Activated gamma-delta T cell treated with Interleukin-2 at 50 U/mL for 16 hours (primary cell): ENCODE measurements at places on chromosomes 6 and 20.
A peak's percentile ranks its signal among the peaks of the same experiment; 100 is the strongest.

GRCh38 chr20:49624317-49624716 is 56.4 kb upstream of the PTGIS start:
- no peak for DNase-seq

DNA sequence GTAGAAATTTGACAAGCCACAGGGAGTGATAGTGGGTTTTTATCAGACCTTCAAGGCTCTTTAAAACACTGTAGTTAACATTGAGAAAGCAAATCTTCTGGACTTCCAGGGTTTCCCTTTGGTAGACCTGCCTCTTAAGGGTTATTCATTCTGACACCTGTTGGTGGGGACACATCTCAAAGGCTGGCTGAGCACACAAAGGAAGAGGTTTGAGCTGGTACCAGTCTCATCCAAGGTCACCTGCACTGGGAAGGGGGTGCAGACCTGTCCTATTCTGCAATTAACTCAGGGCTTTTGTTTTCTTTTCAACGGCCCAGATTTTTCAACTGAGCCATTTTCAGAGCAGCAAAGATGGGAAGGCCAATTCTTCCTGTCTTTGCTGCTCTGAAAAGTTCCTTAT is 45.6 kb downstream of the EDN1 start:
- no peak for DNase-seq

DNA sequence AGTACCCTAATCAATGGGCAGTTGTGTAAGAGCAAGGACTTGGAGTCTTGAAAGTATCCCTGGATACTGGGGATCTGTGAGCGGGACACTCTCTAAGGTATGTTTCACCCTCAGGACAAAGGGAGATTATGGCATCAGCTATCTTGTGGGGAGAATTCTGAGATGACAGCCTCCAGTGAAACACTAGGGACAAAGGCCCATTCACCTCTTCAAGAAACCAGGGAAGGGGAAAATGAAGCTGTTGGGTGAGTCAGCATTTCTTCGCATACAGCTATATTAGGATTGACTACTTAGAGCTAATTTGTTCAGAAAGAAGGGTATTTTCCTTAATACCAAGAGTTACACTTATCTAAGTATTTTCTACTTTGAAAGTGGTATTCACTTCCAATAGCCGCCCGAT is 35.9 kb downstream of the OPN5 start:
- no peak for DNase-seq

DNA sequence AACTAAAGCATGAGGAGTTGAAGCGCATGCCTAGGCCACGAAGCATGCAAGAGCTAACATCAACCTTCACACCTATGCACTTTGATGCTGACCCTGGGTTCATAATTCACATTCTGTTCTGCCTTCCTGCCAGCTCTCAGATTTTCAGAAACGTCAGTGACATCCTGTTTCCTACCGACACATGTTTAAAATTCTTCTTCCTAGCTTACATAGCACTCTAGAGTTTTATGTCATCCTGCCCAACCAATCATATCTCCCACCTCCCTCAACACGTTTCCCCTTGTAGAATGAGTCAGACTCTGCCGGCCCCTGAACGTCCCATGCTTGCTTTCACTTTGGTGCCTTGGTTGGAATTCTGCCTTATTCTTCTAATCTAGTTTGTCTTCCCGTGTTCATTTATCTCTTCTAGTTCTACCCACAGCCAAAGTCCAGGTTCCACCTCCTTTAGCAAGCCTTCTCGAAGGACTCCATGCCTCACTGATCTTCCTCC is 97.2 kb upstream of the MAP7 start:
- DNase-seq: peak; percentile 10

GRCh38 chr6:168208402-168208801 is 111.2 kb downstream of the DACT2 start:
- DNase-seq: no peak

DNA sequence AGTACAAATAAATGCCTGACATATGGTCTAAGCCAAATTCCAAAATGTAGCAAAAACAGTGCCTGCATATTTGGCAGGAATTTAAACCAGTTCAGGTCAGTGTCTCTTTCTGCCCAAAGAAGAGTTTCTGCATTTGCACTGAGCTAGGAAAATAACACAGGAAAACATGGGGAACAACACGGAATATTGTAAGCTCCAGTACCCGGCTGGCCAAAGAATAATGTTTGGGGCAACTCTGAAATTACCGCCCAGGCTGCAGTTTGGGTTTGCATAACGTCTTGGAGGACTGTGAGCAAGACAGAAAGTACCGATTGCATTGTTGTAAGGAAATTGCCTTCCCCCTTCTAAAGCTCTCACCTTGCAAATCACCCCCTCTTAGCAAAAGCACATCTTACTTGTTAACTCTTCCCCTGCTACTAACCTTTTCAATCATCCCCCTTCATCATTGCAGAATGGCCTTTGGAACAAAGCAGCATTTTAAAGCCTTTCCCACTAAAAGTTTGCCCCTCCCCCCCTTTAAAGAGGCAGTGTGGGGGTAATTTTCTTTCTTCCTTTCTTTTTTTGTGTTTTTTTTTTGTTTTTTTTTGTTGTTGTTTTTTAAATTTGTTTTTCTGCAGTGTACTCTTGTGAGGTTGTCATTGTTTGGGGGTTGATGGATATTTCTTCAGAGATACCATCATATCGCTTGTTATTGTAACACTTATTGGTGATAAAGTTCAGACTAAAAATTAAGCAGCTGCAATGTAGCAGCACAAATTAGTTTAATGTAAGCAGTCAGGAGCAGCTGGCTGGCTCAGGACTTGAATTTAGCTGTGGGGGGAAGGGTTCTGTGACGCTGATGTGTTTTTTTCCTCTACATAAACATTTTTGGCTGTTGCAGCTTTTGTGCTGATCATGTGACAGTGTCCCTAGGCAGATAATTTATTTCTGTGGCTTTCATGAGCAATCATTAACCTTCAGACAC is 100.0 kb upstream of the CITED2 start:
- no peak for DNase-seq

GRCh38 chr6:30121446-30122366 is 8.8 kb upstream of the TRIM31 start:
- no peak for DNase-seq

- DNase-seq: no peak
Observed at GRCh38 chr6:157207521-157208076, 115.7 kb downstream of the TMEM242 start.

- no peak for DNase-seq
Observed at GRCh38 chr6:122322824-122323223, 76.6 kb upstream of the HSF2 start.

DNA sequence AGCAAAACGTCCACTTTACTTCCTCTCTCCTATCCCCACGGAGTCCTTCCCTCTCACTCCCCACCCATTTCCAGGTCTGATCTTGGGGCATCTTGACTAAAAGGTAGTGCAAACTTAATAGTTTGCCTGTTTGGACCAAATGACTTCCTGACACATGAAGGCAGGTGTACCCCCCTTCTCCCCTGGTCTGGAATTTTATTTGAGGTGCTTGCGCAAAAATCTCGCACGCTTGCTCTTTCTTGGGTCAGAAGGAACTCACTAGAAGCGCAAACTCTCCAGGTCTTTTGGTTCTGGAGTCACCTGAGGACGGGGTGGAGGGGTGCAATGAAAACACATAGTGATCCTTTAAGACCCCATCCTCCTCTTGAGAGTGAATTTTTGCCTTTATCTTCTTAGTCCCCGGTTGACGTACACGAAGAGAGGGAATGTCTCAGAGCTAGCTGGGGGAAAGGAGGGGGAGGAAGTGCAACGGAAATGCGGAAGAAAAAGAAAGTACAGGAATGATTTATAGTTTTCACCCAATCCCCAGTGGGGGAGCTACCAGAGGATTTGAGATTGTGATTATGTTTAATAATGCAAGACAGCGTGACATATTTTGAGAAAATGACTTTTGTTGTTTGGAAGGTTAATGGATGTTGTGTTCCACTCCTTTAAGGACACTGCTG is 4.9 kb downstream of the ADGRB3 start:
- no peak for DNase-seq

GRCh38 chr6:99434702-99435530 is 9.8 kb upstream of the PNISR start:
- DNase-seq: no peak

DNA sequence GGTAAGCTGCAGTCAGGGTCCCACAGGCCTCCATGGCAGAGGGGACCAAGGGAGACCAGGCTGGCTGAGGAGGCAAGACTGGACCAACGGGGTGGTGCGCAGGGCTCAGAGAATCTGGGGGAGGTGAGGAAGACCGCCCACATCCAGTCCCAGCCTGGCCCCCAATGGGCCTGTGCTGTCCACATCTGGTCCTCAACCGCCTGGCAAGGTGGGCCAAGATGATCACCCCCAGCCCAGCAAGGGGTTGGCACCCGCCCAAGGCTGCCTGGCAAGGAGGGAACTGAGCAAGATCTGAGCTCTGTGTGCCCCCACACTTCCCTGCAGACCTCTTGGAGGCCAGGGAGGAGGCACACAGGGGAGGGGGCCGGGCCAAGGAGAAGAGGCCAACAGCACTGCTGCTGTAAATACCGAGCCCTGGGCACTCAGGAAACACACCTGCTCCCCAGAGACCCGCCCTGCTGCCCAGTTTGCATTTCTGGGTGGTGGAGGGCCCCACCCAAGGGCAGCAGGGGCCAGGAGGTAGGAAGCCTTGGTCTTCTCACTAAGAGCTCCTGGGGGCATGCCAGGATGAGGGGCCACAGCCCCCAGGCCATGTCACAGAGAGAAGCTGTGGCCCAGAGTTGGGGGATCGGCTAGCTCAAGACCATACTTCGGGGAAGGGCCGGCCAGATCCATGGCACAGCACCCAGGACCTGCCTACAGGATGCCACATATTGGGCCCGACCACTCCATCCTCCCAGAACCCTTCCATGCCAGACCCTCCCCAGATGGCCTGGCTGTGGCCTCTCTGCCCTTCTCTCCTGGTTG is 109.6 kb downstream of the ASXL1 start:
- DNase-seq: no peak

GRCh38 chr20:57622579-57623381 is 2.6 kb upstream of the ZBP1 start:
- peak; percentile 67 for DNase-seq

DNA sequence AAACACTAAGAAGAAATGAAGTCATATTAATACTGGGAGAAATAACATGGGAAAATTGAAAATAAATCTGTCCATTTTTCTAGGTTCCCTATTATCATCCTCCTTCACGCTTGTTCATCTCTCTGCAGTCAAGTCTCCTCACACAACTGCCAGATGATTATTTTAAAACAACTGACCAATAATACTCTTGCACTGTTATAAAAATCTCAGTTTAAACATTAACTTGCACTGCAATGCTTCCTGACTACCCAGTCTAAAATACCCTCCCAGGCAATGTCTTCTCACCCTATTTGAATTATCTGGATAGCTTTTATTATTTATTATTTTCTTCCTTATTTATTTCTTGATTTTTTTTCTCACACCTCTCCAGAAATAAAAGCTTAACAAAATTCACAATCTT is 5.7 kb downstream of the EYS start:
- DNase-seq: no peak

GRCh38 chr20:16860914-16861313 is 112.8 kb downstream of the OTOR start:
- no peak for DNase-seq

DNA sequence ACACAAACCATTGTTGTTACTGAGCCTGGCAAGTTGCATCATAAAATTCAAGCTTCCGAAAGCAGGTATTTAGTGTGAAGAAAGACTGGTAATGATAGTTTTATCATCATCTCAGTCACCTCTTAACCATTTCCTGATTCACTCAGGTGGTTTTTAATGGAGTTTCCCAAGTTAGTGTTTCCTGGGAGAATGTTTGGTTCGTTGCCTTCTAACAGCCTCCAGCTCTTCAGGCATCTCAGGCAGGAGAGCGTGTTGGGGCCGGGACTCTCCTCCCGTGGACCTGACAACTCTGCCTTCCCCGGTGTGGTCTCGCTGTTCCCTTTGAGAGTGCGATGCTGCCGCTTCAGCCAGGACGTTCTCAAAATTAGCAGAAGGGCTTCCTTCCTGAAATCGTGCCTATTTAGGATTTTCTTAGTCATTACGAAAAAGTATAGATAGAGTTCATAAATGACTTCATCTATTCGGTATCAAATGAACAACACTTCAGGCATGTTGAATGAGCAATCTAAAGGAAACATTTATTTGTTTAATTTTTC is 105.0 kb upstream of the QKI start:
- no peak for DNase-seq

GRCh38 chr20:15045246-15045645 is 707.8 kb upstream of the FLRT3 start:
- DNase-seq: no peak
